CMK (cell line): ENCODE measurements at places on chromosomes 11 and 22.

- no peak for DNase-seq
Measured at GRCh38 chr11:80188076-80188627, 747.3 kb upstream of the TENM4 start.

DNA sequence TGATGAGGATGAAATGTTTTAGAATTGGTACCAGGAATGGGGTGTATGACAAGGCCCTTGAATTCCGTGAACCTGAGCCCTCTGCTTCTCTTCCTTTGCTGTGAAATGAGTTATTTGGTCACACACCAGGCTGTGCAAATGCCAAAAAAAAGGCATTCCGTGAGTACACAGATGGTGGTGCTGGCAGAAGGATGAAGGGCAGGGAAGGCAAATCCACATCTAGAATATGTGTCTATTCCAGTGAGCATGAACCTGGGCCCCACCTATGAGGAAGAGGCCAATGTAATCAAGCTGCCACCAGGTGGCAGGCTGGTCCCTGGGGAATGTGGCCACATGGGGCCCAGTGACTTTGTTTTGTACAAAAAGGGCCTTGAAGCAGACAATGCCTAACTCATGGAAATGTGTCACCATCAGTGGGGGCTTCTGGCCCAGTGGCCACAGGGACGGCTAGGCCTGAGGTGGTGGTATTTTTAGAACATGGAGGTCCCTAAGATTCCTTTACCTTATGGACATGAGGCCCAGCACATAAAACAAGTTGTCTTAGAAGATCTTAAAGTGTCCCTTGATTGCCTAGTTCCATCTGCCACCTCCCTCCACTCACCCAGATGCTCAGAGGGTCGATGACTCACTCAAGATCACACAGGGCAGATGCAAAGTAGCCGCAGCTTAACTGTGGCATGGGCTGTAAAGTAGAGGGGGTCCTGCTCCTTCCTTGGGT is 3.9 kb upstream of the RNF215 start:
- DNase-seq = peak; percentile 52

DNA sequence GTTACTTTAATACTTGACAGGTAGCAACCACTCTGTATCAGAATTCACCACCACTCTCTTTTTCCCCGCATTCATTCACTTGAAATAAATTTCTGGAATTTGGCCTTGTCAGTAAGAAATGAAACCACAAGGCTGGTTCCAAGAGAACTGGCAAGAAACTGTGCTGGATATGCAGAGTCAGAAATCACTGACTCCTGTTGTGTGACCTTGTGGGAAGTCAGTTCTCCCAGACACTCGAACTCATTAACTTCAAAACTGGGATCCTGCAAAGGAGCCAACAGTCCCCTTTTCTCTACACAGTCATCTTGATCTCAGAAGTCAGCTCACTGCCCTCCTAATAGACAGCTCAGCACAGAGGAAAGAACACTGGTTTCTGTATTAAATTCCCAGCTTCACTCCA is 142.7 kb downstream of the LRRC4C start:
- DNase-seq = no peak

GRCh38 chr11:85180528-85180927 is 446.6 kb downstream of the DLG2 start:
- no peak for DNase-seq

GRCh38 chr11:353179-353873 is 16.0 kb upstream of the B4GALNT4 start:
- no peak for DNase-seq

GRCh38 chr11:1406571-1407485 is 17.1 kb downstream of the BRSK2 start:
- DNase-seq = no peak

DNA sequence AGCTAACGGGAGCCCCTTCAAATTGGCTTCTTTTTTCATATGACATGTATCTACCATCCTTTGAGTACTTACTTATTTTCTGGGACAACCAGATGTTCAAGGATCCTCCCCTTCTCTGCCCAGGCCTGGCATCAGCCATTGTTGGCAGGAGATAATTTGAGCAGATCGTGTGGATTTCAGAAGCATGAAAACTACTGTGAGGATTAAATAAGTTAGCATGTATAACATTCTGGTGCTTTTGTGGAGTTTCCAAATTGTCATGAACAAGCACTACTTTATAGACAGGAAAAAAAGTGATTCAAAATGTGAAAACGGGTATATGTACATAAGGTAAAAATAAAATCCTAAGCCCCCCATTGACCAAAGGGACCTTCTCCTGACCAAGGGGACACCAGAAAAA is 2.1 kb upstream of the NADSYN1 start:
- no peak for DNase-seq
